ENCODE measurements at places on chromosomes 3 and 15. TPM values are rescaled to one million over a fixed set of nuclear protein-coding genes. Genes with fewer than 3 reads are reported as not detected.

- no peak for DNase-seq
These were observed 33.5 kb downstream of the BDH1 start for GRCh38 chr3:197522183-197522715.

DNA sequence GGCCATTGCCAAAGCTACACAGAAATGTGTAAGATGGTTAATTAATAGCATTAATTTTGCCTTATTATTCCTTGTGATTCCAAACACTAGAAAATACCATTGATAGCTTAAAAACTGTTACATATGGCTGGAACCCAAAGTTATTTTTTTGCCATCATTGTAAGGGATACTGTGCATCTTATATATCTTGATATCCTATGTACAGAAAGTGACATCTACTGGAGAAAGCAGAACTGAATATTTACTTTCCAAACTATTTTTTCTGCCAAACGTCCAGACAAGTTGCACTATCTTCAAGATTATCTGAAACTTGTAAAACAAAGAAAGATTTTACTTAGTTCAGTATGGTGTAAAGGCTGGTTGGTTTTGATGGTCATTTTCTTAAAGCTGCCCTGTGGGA is 33.3 kb upstream of the MEIS2 start:
- no peak for DNase-seq

The SLC27A2 gene
- polyA plus RNA-seq = 3.5 TPM

DNA sequence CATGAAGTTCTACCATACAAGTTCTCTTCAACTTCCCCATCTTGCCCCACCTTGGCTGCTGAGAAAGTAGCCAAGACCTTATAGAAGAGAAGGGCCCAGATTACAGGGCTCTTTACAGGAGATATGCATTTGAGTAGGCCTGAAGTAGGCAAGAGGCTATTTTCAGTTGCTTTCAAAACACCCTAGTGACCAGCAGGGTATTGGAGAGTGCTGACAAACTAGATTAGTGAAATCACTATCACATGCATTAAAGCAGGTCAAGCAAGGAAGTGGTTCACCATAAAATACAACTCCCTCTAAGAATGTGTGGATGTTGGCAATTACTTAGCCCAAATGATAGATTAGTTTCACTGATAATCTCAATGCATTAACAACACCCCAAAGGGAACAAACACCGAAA is 2.7 kb upstream of the LZTFL1 start:
- no peak for DNase-seq

All from lung (tissue), 17 donors.